WTC11 (cell line): ENCODE measurements at places on chromosomes 12 and 14. TPM values are rescaled to one million over a fixed set of nuclear protein-coding genes. Genes with fewer than 3 reads are reported as not detected.

GRCh38 chr12:43293396-43293795 is 258.6 kb downstream of the ADAMTS20 start:
- no peak overlapping the region for H3K4me3 ChIP-seq
- H3K27ac ChIP-seq, result no peak overlapping the region
- H3K27me3 ChIP-seq, result no peaks in the 10 kb centered on the region
- peaks cover 18% of the 10 kb centered on the region for H3K4me1 ChIP-seq
- no peaks in the 10 kb centered on the region for H3K36me3 ChIP-seq

DNA sequence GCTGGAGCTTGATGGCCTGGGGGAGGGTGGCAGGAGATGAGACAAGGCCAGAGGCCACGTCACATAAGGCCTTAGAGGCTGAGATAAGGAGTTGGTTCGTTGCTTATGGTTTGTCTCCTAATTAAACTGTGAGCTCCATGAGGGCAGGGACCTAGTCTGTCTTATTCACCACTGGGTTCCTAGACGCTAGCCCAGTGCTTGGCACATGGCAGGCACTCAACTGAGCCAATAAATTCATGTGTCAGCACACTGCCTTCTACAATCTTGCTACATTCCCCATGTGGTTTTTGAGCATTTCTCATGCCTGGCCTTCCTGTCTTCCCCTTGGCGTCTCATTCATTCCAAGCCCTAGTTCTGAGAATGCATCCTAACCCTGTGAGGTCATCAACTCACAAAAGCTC is 92.5 kb upstream of the MED13L start:
- no peak for DNase-seq
- H3K4me3 ChIP-seq, result no peak overlapping the region
- H3K36me3 ChIP-seq, result no peaks in the 10 kb centered on the region; the same call in 1 of the 2 replicates
- peaks cover 19% of the 10 kb centered on the region for H3K4me1 ChIP-seq
- no peak overlapping the region for H3K27ac ChIP-seq

GRCh38 chr14:53894456-53894855 is 62.2 kb downstream of the BMP4 start:
- H3K27ac ChIP-seq, result no peak overlapping the region
- peaks cover 2% of the 10 kb centered on the region; the same call in 1 of the 2 replicates for H3K27me3 ChIP-seq
- H3K4me3 ChIP-seq, result no peak overlapping the region
- H3K4me1 ChIP-seq, result peaks cover 17% of the 10 kb centered on the region
- H3K36me3 ChIP-seq, result no peaks in the 10 kb centered on the region
- DNase-seq, result no peak

- H3K4me1 ChIP-seq, result no peaks in the 10 kb centered on the region
- DNase-seq, result no peak
- peaks cover 40% of the 10 kb centered on the region for H3K36me3 ChIP-seq
- peaks cover 4% of the 10 kb centered on the region; the same call in 1 of the 2 replicates for H3K27me3 ChIP-seq
- H3K4me3 ChIP-seq, result no peak overlapping the region
These were observed 361.8 kb downstream of the TMEM121 start for GRCh38 chr14:105888151-105888550.

GRCh38 chr14:104968541-104969401 is 9.4 kb downstream of the AHNAK2 start:
- no peak overlapping the region for H3K27ac ChIP-seq
- H3K4me1 ChIP-seq, result peaks cover 6% of the 10 kb centered on the region
- peaks cover 2% of the 10 kb centered on the region; the same call in 1 of the 2 replicates for H3K27me3 ChIP-seq
- no peaks in the 10 kb centered on the region for H3K36me3 ChIP-seq
- DNase-seq, result no peak

DNA sequence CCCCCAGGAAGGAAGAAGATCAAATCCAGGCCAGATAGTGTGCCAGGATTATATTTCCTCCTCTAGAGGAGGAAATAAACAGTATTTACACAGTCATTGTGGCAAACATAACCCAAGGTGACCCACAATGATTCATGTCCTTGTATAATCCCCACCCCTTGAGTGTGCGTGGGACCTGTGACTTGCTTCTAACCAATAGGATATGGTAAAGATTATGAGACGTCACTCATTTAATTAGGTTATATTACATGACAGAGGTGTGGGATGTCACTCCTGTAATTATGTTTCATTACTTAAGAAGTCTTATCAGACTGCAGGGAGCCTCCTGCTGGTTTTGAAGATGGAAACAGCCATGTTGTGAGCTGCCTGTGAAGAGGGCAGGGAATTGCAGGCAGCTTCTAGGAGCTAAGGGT is 12.2 kb upstream of the CATSPERB start:
- H3K4me1 ChIP-seq, result no peaks in the 10 kb centered on the region
- no peak overlapping the region for H3K4me3 ChIP-seq
- no peak overlapping the region for H3K27ac ChIP-seq
- no peaks in the 10 kb centered on the region for H3K27me3 ChIP-seq
- no peak for DNase-seq
- H3K36me3 ChIP-seq, result no peaks in the 10 kb centered on the region

The TPPP2 gene
- 0.35 to 0.60 TPM in 2 of 3 replicates, not detected in the other for total RNA-seq

GRCh38 chr12:116885491-116885890 is 4.2 kb upstream of the HRK start:
- DNase-seq, result no peak
- H3K27ac ChIP-seq, result no peak overlapping the region
- peaks cover 13% of the 10 kb centered on the region for H3K4me1 ChIP-seq
- peaks cover 41% of the 10 kb centered on the region for H3K27me3 ChIP-seq

The SPX gene
- total RNA-seq, result 0.46 to 1.2 TPM (median 0.76 TPM) in 3 replicates

The MANSC1 gene
- total RNA-seq, result 6.8 to 10.7 TPM (median 10.6 TPM) in 3 replicates

The CBX5 gene
- total RNA-seq, result 182 to 218 TPM (median 216 TPM) in 3 replicates

DNA sequence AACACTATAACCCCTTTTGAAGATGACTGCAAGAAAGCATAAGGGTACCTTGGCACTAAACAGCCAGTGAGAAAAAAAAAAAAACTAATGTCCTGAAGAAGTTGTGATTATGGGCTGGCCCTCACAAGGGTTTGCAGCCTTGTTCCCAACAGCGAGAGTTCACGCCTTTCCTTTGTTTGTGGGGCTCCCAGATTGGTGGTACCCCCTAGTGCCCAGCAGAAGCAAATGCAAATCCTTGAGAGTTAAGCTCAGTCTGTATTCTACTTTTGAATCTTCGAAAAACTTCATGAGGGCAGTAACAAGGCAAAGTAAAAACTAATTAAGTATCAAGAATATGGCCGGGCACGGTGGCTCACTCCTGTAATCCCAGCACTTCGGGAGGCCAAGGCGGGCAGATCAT is 238.9 kb upstream of the LMO3 start:
- no peak overlapping the region for H3K4me3 ChIP-seq
- DNase-seq, result peak; percentile 29
- H3K27ac ChIP-seq, result no peak overlapping the region
- no peaks in the 10 kb centered on the region for H3K36me3 ChIP-seq
- H3K27me3 ChIP-seq, result no peaks in the 10 kb centered on the region

- H3K36me3 ChIP-seq, result peaks cover 17% of the 10 kb centered on the region
- H3K27me3 ChIP-seq, result no peaks in the 10 kb centered on the region
- H3K27ac ChIP-seq, result no peak overlapping the region
- DNase-seq, result no peak
These were observed 208.7 kb downstream of the PCNX1 start for GRCh38 chr14:71115821-71116567.

- no peak overlapping the region for H3K4me3 ChIP-seq
- DNase-seq, result no peak
- peaks cover 2% of the 10 kb centered on the region; the same call in 1 of the 2 replicates for H3K4me1 ChIP-seq
- peaks cover 24% of the 10 kb centered on the region for H3K36me3 ChIP-seq
- H3K27ac ChIP-seq, result no peak overlapping the region
- H3K27me3 ChIP-seq, result no peaks in the 10 kb centered on the region
These were observed 43.9 kb downstream of the TMTC3 start for GRCh38 chr12:88185988-88186387.

GRCh38 chr14:36069535-36069900 is 107.0 kb downstream of the PTCSC3 start:
- no peak overlapping the region for H3K27ac ChIP-seq
- DNase-seq, result peak; percentile 42
- no peaks in the 10 kb centered on the region for H3K36me3 ChIP-seq

DNA sequence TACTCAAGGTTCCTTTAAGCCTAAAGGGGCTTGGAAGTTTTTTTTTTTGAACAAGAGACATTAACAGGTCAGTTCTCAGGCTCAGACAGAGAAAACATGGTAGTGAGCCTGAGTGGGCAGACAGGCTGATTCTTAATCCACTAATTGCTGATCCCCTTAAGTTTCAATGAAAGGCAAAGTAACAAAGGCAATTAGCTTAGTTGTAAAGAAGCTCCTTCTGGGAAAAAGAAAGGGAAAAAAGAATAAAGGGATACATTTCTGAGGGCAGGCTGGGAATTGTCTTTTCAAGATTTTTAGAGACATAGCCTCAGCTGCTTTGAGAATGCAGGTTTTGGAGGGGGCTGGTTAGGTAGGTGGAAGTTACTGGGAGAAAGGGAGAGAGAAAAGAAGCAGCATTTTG is 133.8 kb downstream of the CFAP54 start:
- no peaks in the 10 kb centered on the region for H3K27me3 ChIP-seq
- H3K4me1 ChIP-seq, result peaks cover 7% of the 10 kb centered on the region
- no peak overlapping the region for H3K4me3 ChIP-seq

The KLRC1 gene
- total RNA-seq, result not detected in 3 replicates

- H3K4me1 ChIP-seq, result no peaks in the 10 kb centered on the region
- no peak overlapping the region for H3K27ac ChIP-seq
- no peaks in the 10 kb centered on the region for H3K36me3 ChIP-seq
- DNase-seq, result no peak
These were observed 1257.6 kb downstream of the SLC16A7 start for GRCh38 chr12:60853407-60853806.

DNA sequence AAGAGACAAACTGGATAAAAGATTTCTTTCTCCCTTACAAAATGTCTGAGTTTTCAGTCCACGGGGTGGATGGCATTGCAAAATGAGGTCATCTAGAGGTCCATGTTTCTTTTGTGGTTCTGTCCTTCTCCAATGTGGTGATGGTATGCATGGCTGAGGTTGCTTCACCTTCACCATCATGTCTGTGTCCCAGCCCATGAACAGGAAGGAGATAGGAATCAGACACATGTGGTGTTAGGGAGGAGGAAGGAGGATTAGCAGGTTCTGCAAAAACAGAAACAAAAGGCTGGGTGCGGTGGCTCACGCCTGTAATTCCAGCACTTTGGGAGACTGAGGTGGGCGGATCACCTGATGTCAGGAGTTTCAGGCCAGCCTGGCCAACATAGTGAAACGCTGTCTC is 11.0 kb upstream of the AEBP2 start:
- H3K4me1 ChIP-seq, result peaks cover 19% of the 10 kb centered on the region
- peak overlapping the region; percentile 67; the same call in 1 of the 2 replicates for H3K27ac ChIP-seq
- H3K36me3 ChIP-seq, result peaks cover 34% of the 10 kb centered on the region
- H3K4me3 ChIP-seq, result no peak overlapping the region

DNA sequence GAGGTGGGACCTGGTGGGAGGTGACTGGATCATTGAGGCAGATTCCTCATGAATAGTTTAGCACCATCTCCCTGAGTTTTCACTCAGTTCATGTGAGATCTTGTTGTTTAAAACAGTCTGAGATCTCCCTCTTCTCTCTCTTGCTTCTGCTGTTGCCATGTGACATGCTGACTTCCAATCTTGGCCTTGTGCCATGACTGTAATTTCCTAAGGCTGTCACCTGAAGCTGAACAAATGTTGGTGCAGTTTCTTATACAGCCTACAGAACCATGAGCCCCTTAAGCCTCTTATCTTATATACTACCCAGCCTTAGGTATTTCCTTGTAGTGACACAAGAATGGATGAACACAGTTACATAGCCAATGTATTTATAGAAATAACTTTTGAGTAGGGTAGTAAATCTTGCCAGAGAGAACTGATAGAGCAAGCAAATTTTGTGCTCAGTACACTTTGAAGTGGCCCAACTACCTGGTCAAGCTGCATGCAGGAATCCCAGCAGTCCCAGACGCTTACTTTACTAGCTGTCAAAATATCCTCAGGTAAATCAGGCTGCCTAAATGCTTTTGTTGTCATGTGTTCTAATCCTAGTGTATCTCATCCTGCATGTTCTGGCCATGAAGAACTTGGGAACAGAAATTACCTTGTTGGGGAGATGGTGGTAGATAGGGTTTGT is 445.6 kb upstream of the MIS18BP1 start:
- peaks cover 7% of the 10 kb centered on the region for H3K36me3 ChIP-seq
- H3K4me3 ChIP-seq, result no peak overlapping the region
- peaks cover 3% of the 10 kb centered on the region; the same call in 1 of the 2 replicates for H3K27me3 ChIP-seq
- no peak for DNase-seq
- no peak overlapping the region for H3K27ac ChIP-seq

- peak within 1 kb of the TSS; percentile 81 for H3K4me3 ChIP-seq
- peak; percentile 74 for DNase-seq
- H3K36me3 ChIP-seq, result no peaks in the 10 kb centered on the region
- peaks cover 99% of the 10 kb centered on the region for H3K27me3 ChIP-seq
- H3K27ac ChIP-seq, result peak within 1 kb of the TSS; percentile 51
- H3K4me1 ChIP-seq, result peaks cover 29% of the 10 kb centered on the region
These were observed at the start of gene CCDC184 for GRCh38 chr12:48183091-48183875. Gene CCDC184 (plus strand): TSS chr12:48183644. CDS start chr12:48184123, 479 bp downstream.

The KRT78 gene
- not detected in 3 replicates for total RNA-seq

The ATN1 gene
- 80.0 to 87.1 TPM (median 80.5 TPM) in 3 replicates for total RNA-seq

GRCh38 chr12:11543457-11544158 is 105.9 kb upstream of the ETV6 start:
- H3K36me3 ChIP-seq, result no peaks in the 10 kb centered on the region
- no peak for DNase-seq
- peaks cover 18% of the 10 kb centered on the region for H3K4me1 ChIP-seq
- no peak overlapping the region for H3K4me3 ChIP-seq
- H3K27me3 ChIP-seq, result no peaks in the 10 kb centered on the region
- H3K27ac ChIP-seq, result no peak overlapping the region
